ENCODE measurements at places on chromosomes 16 and 17.
A peak's percentile ranks its signal among the peaks of the same experiment; 100 is the strongest.

DNA sequence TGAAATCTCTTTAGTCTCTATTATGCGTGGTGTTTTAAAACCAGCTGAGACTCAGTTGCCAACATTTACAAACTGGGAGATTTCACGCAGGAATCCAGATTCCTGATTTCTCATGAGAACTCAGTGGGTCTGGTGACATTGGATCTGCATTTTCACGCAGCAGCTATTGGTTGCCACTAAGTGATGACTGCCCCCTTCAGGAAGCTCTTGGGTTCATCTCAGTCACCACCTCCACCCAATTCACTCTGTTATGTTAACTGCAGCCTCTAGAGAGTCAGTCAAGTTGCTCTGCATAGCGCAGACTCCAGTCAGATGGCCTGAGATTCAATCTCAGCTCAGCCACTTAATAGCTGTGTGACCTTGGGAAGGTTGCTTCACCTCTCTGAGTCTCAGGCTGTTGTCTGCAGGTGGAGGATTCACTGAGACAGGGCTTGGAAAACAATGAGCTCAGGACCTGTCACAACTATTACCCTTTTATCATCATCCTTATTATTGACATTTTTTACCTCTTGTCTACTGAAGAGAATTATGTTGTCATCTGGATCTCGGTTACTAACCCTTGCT lies 6.4 kb downstream of the SHISA9 start:
- no peak for DNase-seq

GRCh38 chr17:47742319-47743181 lies 9.5 kb downstream of the TBX21 start:
- DNase-seq: no peak

DNA sequence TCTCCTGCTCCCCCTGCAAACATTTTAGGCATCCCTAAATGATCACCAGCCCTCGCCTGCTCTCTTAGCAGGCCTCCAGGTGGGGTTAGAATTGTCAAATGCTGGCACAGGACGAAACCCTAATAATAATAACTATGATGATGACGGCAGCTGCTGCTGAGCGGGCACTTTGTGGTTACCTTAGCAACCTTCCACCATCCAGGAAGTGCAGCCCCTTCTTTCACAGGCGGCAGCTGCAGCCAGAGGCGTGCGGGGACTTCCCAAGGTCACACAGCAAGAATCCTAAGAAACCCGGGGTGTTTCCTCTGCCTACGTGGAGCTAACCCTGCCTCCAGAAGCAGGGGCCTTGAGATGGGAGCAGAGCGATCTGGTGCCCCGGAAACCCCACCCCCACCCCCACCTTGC lies 22.4 kb upstream of the EIF1 start:
- DNase-seq: peak; percentile 31

DNA sequence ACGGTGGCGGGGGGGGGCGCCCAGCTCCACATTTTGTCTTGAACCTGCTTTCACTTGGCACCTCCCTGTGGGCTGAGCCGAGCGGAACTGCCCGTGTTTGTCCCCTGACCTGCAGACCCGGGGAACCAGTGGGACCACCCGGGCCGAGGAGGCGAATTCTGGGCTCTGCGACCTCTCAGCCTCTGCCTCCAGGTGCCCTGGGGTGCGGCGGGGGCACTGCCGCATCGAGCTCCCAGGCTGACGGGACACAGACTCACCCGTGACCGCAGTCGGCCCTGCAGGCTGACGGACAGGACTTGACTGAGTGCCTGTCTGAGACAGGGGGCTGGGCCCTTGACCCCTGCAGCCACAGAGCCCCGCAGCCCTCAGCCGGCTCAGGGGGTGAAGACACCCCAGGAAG lies 11.1 kb upstream of the C1QTNF8 start:
- DNase-seq: no peak

Data from renal pelvis (tissue), 12 donors.